ENCODE measurements at places on chromosomes 6 and 20.

GRCh38 chr20:34754611-34755010 is 50.5 kb downstream of the TP53INP2 start:
- no peak for DNase-seq

DNA sequence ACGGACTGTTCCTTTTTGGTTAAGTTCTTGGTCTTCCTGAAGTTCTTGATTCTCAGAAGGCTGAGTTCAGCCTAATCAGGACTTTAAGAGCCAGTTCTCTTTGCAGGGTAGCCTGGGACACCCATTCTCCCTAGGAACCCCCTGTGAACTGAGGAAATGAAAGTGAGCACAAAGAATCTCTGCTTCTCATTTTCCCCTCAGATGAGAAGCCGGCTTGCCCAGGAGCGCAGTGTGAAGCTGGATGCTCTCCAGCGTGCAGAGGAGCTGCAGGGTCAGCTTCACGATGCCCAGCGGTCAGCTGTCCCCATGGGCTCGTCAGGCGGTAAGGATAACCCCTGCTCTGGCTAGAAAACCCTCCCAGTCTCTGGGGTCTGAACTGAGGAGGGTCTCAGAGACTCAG is 34.0 kb downstream of the CD164 start:
- no peak for DNase-seq

- no peak for DNase-seq
Measured at GRCh38 chr20:47821481-47822100, 36.3 kb upstream of the SULF2 start.

GRCh38 chr6:154921482-154921881 is 73.6 kb upstream of the TIAM2 start:
- DNase-seq, result no peak

DNA sequence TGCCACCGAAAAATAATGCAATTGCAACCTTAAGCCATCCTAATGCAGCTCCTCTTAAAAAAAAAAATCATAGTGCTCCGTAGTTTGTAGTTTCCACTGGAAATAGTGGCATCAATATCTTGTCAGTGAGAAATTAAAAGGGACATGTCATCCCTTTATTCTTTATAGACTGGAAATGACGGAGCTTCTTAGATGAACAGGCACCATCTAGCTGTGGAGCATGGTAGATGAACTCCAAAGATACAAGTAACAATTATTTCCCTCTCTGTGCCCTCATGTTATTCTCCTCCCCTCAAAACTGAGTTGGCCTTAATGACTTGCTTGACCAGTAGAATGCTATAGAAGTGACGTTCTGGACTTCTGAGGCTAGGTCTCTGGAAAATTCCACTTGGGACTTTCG is 268.1 kb upstream of the SPTLC3 start:
- DNase-seq, result no peak

DNA sequence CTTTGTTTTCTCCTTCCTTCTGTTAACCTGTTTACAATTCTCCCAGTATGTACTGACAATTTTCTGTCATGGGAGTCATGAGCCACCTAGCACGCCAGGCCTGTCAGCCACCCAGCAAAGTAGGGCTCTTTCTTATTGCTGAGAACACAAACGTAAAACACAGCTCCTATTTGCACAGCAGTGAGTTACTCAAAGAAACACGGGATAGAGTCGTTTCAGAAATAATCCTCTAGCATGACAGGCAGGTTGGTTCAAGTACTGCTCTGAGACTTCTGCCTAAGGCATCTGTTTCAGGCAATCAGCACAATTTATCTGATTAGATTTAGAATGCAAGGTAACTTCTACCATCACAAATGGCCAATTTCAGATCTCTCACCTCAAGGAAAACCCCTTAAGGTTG is 88.8 kb downstream of the CD24 start:
- DNase-seq, result no peak

DNA sequence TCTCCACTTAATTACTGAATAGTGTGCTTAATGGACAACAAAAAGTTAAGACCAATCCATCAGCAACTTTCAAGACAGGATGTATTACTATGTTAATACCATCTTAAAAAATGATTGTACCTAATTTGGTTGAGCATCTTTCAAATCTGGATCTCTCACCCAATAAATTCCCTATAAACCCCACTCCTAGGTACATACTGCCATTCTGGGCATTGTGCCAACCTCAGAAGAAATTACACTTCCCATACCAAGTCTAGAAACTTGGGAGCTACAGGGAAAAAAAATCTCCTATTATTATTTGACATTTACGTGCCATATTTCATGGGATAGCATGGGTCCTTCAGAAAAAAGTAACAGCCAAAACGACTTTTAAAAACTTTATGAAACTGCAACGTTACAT is 5.1 kb downstream of the SYNCRIP start:
- no peak for DNase-seq

DNA sequence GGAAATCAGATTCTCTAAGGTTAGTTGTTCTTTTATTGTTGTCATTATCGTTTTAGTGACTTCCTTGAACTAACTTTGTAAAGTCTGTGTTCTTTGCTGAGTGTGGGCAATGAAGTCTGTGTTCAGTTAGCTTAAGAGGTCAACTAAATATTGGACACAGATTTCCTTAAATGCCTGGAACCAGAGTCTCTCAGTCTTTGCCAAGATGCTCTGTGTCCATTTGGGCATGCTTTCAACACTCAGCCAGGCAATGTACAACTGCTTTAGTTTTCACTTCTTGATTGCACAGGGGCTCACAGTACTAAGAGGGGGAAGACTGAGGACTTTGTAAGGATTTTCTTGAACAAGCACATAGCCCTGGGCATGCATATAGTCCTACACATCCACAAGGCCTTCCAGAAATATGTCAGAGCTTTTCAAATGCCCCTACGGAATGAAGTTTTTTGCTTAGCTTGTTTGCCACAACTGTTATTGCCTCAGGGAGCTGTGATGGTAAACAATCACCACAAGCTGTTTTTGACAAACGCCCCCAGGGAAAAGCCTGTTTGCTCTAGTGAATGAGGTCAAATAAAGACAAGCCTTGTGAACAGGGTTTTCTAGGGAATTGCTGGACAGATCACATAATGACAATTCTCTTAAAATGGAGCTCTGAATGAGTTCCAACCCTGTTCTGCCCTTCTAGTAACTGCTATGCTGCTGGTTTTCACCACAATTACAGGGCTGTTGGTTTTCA is 82.5 kb downstream of the B3GAT2 start:
- no peak for DNase-seq

- DNase-seq, result no peak
Measured at GRCh38 chr6:7697820-7698623, 27.9 kb upstream of the BMP6 start.

DNA sequence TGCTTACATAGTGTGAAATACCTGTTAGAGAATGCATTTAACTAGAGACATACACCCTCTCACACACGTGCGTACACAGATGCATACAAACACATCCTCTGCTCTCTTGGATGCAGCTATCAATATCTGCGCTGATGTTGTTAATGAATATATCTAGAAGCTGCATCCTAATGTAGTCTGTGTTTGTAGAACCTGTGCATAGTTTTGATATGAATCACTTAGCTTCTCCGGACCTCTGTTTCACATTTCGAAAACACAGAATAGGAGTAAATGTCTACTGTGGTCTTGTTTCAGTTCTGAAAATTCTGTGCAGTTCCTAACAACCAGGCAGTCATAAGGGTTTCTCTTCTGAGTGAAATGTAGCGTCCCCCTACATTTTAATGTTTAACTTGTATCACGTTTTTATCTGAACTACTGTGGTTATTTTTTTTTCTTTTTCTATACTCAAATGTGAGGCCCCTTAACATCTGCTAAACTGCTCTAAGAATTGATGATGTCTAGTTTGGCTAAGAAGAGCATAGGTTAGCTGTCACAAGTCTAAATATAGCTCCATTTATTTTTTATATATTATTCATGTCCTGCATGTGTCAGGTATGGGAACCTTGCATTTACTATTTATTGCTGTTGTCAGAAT is 254.5 kb downstream of the TMEM242 start:
- no peak for DNase-seq

DNA sequence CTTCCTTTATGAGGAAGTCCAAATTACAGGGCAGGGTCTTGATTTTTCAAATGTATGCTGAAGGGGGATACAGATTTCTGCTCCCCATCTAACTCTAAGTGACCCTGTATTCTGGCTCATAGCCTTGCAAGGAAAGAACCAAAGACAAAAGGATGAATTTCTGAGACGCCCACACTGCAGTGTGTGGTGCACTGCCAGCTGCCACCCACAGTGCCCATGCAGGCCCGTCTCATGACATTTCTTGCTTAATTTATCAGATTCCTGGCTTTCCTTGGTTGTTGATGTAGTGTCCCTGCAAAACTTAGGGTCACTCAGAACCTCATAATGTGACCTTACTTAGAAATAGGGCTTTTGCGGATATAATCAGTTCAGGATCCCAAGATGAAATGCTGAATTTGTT is 68.0 kb downstream of the CBLN4 start:
- DNase-seq, result no peak

GRCh38 chr20:32192698-32193097 is 14.8 kb downstream of the PLAGL2 start:
- no peak for DNase-seq

GRCh38 chr20:57867181-57867803 is 157.5 kb upstream of the PMEPA1 start:
- no peak for DNase-seq

DNA sequence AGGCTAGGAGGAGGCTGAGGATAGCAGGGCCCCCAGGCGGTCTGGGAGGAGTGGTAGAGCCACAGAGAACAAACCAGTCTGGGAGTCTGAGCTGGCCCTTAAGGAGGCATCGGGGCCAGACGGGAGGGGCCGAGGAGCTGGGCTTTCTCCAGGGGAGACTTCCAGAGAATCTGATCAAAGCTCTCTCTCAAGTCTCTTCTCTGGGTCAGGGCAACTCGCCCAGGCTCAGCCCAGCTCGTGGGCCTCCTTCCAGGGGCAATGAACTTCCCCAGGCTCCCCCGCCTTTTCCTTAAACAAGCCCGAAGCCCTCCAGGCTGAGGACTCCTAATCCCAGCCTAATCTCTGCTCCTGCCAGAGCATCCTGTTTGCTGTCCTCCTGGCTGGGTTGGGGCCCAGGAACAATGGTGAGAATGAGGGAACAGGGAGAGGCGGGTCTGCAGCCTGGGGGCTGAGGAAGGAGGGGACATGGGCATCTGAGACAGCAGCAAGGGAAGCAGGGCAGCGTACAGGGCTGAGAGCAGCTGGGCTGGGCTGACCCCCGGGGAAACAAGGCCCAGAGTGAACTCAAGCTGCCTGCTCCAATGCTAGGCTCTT is 173.6 kb downstream of the ANKRD60 start:
- no peak for DNase-seq

DNA sequence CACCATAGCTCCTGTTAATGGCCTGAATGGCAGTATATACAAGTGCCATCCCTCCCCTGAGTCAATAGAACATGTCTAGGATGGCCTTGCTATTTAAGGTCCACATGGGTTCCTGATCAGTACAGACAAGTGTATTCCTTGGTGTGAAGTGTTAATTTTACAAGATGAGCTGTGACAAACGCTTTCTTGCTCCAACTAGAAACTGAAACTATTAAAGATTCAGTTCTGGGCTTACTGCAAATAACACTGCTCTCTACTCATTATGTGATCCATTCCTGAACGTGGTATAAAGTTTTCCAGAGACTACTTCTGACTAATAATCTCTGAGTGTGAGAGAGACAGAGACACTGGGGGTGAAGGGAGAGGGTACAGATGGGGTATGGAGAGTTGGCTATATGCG is 198.0 kb upstream of the FBXL4 start:
- DNase-seq, result no peak

GRCh38 chr6:71287926-71288227 is 734 bp upstream of the OGFRL1 start:
- no peak for DNase-seq

GRCh38 chr20:29876911-29877285 is 1380.6 kb upstream of the DEFB115 start:
- no peak for DNase-seq

GRCh38 chr20:654417-654750 is 1.4 kb upstream of the SRXN1 start:
- DNase-seq, result no peak

- no peak for DNase-seq
Measured at GRCh38 chr6:83708546-83708969, 343 bp downstream of the SNAP91 start.

GRCh38 chr6:148146717-148147462 is 195.7 kb upstream of the SASH1 start:
- DNase-seq, result peak; percentile 33

DNA sequence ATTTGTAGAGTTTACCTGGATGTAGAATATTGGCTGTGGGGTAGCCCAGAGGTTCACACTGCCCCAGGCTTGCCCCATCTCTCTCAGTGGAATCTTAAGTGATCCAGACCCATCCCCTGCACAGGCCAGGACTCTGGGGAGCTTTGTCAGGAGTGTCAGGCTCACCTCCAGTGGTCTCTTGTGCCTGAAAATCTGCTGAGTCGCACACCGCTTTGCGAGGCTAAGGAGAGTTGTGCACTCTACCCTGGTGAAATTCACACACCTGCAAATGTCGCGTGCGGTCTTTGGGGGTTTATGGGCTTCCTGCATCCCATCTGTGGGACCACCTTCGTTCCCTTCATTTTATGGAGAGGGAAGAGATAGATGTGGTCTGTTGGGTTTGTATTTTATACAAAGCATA is 63.6 kb upstream of the KIF25 start:
- DNase-seq, result no peak
